ENCODE measurements at places on chromosomes 16 and 17.

DNA sequence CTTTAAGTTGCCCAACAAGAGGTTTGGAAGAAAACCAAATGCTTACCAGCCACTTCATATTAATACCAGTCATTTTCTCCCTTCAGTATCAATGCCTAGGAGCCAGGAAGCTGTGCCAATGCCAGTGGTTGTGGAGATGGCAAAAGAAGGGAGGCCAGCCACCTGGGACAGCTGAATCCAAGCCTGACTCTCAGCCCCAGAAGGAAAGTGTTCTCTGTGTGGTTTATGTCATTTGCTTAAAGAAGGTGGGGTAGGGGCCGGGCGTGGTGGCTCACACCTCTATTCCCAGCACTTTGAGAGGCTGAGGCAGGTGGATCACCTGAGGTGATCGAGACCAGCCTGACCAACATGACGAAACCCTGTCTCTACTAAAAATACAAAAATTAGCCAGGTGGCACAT lies 13.4 kb downstream of the C17orf78 start:
- DNase-seq = no peak

DNA sequence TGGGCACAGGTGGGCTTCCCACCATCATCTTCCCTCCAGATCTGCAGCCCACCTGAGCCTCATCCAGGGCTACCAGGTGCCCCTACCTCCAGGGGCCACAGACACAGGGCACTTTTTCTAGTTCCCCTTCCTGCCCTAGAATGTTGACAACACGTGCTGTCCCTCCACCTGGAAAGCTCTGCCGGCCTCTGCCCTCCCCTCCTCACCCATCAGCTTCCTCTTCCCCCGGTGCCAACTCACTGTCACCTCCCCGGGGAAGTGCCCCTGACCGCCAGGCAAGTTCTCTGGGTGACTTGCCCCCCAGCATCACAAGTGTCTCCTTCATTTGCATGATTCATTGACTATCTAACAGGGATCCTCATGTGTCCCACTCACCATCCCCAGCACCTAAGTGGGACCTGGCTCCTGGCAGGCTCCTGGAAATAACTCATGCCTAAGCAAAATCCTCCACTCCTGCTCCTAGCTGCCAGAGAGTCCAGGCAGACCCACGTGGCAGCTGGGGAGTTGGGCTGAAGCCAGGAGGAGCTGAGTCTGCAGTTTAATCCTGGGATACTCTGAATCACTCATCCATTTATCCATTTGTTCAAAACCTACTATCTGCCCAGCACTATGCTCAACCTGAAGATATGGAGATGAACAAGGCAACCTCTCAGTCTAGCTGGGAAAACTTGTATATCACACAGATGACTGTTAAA lies 304.4 kb downstream of the FOXL1 start:
- DNase-seq = no peak

DNA sequence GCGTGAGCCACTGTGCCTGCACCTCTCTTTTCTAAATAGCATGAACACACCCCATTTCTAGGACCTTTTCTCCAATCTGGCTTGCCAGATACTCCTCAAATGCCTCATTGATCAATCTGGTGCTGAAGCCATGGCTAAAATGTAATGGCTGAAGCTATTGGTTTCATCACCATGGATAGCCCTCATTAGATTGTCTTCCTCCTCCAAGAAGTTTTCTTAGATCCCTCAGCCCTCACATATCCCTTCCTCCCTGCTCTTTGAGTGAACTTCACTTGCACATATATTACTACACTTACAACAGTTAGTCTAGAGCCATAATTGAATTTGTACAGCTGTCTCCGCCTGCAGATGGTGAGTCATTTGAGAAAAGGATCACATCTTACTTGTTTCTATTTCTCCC lies 77.9 kb upstream of the TOX3 start:
- no peak for DNase-seq

DNA sequence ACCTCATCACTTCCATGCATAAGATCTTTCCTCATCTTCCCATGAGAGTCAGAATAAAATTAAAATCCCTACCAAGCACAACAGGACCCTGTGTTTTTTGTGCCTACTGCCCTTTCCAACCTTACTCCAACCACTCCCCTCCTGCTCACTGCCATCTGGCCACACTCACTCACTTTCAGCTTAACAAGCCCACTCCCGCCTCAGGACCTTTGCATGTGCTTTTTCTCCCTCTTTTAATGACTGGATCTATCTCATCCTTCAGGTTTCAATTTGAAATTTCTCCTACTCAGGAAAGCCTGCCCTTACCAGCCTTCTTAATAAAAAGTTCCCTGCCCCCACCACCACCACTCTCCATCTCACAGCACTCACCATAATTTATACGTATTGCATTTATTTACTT lies 14.7 kb downstream of the C17orf67 start:
- DNase-seq = no peak

- no peak for DNase-seq
Observed at GRCh38 chr17:50421308-50422051, 4.5 kb upstream of the ACSF2 start.

GRCh38 chr17:17723354-17724261 lies 42.4 kb downstream of the RAI1 start:
- peak; percentile 45 for DNase-seq

DNA sequence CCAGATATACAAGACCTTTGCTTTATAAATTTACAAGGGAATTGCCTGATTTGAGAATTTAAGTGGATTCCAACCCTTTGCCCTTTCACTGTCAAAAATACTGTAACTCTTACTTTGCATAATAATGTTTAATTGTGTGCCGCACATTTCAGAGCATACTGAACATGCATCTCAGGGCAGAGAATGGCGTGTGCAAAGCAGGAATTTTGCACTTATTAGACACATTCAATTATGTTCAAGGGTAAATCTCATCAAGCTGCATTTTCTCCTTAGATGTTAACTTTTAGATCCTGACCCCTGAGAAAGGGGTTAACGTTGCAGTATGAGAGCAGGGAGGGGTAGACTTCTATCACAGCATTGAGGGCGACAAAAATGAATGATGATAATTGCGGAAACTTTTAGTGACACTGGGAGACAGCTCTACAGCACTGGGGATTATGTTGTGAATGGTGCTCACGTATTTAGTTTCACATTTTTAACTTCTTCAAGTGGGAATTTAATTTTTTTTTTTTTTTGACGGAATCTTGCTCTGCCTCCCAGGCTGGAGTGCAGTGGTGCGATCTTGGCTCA lies 54.6 kb upstream of the CACNG4 start:
- no peak for DNase-seq

- no peak for DNase-seq
Observed at GRCh38 chr17:67733449-67733848, 15.7 kb downstream of the NOL11 start.

- no peak for DNase-seq
Observed at GRCh38 chr17:44887971-44888954, 11.0 kb downstream of the EFTUD2 start.

- DNase-seq = no peak
Observed at GRCh38 chr17:72517413-72518158, 396.8 kb downstream of the SOX9 start.

DNA sequence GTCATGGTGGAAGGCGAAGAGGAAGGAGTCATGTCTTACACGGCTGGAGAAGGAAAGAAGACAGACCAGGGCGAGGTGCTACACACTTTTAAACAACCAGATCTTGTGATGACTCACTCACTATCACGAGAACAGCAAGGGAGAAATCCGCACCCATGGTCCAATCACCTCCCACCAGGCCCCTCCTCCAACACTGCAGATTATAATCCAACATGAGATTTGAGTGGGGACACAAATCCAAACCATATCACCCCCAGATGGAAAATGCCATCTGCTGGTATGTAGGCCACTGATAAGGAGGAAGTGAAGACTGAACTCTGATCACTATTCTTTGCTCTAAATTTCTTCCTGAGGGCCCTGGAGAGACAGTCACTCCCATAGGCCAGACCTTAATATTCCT lies 7.5 kb upstream of the ITGAX start:
- DNase-seq = no peak

DNA sequence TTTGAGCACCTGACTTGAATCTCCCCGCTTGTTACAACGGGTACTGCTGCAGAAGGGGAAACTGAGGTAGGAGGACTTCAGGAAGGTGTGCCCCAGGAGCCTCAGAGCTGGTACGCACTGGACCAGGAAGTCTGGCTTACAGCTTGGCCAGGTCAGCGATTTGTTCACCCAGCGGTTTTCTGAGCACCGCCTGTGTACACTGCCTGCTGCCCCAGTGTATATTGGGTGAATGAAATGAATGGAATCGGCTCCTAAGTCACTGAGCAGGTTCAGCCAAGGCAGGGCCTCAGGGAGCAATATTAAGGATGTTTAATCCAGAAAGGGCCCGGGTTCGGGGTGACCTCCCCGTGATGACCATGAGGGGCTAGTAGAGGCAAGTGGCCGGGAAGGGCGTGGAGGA lies 164.0 kb upstream of the CIBAR2 start:
- DNase-seq = no peak
